ENCODE measurements at places on chromosomes 3 and 15.

DNA sequence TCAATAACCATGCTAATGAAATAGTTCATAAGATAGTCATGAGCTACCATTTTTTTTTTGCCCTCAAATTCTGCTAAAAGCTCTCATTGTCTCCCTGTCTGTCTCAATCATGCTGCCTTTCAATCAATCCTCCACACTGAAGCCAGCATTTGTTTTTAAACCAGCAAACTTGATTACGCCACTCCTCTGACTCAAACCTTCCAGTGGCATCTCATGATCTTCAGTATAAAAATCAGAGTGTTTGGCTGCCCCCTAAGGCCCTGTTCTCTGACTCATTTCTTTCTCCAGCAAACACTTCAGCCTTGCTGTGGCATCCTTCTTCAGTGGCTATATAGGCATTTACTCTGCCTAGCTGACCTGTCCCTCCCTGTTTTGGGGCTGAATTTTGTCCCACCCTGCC, 36.0 kb upstream of the EOMES start:
- no peak for DNase-seq

DNA sequence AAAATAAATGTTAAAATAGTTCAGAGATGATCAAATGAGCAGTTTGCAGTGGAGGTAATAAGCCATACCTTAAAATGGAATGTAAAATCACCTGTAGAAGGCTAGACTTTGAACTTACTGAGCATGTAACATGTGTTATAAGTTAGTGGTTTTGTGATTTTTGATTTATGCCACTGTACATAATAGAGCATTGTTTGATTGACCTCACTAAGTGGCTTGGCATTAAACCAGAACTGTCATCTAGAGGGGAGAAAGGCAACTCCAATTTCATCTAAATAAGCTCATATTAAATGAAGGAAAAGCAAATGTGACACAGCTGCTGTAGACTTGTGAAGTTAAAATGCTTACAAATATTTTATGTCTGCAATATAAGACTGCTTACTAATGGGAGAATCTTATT, 387.9 kb downstream of the ZIC1 start:
- no peak for DNase-seq

DNA sequence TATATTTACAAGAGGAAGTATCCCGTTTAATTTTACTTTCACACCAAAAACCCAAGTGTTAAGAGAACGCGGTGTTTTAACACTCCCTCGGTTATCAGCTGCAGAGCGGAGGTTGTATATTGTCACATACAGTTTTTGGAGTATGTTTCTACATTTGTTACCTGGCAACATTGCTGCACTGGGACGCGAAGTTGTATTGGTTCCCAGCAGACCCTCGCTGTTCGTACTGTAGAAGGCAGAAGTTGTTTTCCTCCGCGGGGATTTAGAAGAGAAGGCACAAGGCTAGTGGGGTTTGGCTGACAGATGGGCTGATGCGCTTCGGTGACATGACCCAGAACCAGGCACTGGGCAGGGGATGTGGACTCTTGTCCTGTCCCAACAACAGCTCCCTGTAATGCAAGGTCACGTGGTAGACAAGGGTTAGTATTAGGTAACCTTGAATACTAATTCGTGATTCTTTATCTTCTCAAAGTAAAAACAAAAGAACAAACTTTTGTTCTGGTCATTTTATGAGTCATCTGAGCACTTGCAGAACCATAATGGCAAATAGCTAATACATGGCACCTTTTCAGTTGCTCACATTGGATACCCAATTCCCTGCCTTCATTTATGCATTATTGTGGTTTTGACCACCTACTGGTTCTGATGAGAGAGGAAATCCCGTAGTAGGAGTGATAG, 230.4 kb upstream of the BHLHE40 start:
- DNase-seq = no peak

DNA sequence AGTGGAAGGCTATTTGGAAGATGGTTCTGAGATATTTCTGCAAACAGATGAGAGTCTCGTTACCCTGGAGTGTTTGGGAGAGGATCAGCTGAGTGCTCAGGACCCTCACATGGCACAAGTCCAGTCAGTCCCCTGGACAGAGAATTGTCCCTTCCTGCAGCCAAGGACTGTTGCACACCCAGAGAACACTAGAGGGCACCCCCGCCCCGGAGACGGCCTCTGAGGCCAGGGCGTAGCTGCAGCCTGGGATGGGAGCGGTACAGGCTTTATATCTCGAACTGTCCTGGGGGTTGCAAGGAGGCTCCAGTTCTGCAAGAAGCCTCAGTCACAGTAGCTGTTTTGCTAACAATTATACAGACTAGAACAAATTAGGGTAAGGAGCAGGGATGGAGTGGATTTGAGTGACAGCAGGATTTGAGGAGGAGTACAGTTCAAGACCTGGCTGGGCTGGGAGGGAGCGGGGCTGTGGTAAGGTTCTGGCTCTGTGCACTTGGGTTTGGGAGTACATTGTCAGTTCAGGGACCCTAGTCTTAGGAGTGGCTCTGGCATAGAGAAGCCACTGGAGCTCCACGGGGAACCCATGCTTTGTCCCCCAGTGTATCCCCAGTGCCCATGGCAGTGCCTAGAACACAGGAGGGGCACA, 67.6 kb upstream of the HACD2 start:
- no peak for DNase-seq

DNA sequence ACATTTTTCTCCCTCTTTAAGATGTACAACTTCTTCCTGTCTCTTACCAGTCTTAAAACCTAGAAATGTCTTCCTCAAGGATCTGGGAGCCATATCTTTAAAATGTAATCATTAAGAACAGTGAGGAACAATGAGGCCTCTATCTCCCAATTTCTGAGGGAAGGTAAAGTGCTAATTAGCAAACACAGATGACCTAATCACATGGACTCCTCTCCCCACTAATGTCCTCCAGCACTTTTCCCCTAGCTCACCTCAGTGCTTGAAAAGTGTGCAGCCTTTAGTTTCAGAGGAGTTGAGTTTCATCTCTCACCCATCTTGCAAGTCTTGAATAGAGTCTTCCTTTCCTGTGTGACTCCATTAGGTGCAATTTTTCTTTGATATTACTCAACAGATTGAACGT, 771.0 kb downstream of the PDCD6IP start:
- DNase-seq = no peak

- DNase-seq = no peak
Observed at GRCh38 chr15:40340038-40340739, 550 bp downstream of the CCDC9B start.

GRCh38 chr3:135792174-135792573, 173.4 kb upstream of the PPP2R3A start:
- no peak for DNase-seq

- DNase-seq = no peak
Observed at GRCh38 chr3:9340472-9340902, 22.4 kb upstream of the THUMPD3 start.

DNA sequence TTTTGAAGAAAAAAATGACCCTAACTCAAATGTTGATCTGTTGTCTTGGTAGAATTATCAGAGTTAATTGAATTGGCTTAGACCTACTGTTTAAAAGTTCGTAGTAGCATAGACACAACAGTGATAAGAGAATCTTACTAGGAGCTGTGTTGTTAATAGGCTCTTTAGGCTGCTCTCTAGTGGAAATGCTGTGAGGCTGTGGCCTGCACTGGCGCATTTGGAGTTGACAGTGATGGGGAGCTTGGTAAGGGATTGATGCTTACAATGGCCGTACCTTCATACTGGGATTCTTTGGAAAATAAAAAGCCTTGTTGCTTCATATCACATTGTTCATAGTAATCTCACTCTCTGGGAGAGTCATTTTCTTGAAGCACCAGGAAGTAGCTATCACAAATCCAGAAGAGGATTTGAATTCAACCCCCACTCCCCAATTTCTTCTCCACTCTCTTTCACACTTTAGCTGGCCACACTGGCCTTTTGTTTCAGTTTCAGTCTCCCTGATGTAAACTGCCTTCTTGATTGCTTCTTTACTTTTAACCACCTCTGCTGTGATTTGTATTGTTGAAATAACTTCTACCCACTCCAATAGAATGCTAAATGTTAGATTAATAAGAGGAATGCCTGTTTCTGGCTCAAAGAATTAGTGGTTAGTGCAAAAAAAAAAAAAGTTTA, 56.6 kb downstream of the CEP63 start:
- DNase-seq = no peak

DNA sequence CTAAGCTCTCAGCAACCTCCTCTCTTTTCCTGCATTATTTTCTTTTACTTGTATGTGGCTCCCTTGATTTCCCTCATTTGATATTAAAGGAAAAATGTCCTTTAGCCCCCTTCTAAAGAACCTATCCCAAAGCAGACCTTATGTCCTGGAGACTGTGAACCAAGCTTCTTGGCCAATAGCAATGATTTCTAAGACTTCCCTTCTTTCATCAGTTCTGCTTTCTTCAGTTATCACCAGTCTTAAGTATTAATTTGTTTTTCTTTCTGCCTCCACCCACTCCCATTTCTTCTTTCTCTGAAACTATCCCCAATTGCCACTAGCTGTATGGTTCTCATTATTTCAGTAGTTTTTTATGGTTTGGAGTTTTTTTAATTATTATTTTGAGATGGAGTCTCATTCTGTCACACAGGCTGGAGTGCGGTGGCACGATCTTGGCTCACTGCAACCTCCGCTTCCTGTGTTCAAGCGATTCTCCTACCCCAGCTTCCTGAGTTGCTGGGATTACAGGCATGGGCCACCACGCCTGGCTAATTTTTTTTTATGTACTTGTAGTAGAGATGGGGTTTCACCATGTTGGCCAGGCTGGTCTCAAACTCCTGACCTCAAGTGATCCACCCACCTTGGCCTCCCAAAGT, 12.1 kb downstream of the TMOD3 start:
- DNase-seq = no peak

DNA sequence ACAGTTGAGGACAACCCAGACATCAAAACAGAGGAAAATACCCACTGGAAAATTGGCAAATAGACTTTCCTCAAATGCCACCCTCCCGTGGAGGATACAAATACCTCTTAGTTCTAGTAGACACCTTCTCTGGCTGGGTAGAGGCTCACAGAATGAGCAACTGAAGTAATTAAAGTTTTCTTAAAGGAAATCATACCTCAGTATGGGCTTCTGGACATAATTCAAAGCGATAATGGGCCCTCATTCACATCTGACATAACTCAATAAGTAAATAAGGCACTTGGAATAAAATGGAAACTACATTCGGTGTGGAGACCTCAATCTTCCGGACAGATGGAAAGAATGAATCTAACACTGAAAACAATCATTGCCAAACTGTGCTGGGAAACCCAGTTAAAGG, 115.2 kb upstream of the PLCL2 start:
- no peak for DNase-seq

- no peak for DNase-seq
Observed at GRCh38 chr3:14429237-14429636, 26.8 kb downstream of the SLC6A6 start.

DNA sequence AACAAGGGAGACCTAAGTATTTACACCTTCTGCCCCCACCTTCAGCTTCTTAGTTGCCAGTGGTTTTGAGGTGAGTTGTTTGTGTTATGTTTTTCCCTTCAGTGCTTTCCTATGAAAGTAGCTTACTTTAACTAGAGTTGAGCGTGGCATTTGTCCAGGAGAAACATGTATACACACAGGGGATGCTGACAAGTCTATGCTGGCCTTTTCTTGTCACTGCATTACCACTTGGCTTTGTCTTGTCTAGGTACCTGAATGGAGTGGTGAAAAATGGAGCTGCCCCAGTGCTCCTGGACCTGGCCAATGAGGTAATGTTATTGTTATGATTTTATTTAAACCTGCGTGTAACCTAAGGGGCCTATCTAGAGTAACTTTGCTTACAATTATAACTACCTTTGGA, 74.4 kb downstream of the CDIN1 start:
- DNase-seq = no peak

DNA sequence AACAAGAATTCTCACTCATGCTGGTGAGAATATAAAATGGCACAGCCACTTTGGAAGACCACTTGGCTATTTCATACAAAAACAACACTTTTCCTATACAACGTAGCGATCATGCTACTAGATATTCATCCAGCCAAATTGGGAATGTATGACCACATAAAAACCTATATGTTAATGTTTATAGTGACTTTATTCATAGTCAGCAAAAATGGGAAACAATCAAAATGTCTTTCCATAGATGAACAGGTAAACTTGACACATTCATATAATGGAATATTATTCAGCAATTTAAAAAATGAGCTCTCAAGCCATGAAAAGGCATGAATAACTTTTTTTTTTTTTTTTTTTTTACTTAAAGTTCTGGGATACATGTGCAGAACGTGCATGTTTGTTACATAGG, 445.2 kb downstream of the ZBBX start:
- DNase-seq = no peak
